ENCODE measurements at places on chromosomes 3 and 15.
A peak's percentile ranks its signal among the peaks of the same experiment; 100 is the strongest.

- no peak for DNase-seq
Observed at GRCh38 chr3:107911337-107912000, 179.4 kb downstream of the CD47 start.

DNA sequence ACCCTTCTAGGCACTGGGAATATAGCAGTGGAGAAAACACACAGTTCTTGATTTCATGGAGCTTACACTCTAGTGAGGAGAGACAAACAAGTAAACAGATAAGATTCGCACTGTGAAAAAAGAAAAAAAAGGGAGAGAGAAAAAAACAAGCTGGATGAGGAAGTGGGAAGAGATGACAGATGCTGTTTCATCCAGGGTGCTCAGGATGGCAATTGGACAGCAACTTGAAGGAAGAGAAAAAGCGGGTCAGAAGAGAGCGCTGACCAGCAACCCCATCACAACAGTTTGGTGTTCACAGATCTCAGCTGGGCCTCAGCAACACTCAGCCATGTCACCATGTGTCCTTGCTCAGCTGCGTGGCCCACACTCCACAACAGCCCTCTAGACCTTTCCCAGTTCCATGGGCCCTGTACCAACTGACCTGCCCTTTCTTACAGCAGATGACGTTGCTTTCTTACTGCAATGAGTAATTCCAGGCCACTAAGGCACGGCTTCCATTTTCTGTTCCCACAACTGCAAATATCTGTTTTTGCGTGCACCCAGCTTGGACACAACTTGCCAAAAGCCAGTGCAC is 230.8 kb downstream of the MEX3B start:
- DNase-seq, result no peak

DNA sequence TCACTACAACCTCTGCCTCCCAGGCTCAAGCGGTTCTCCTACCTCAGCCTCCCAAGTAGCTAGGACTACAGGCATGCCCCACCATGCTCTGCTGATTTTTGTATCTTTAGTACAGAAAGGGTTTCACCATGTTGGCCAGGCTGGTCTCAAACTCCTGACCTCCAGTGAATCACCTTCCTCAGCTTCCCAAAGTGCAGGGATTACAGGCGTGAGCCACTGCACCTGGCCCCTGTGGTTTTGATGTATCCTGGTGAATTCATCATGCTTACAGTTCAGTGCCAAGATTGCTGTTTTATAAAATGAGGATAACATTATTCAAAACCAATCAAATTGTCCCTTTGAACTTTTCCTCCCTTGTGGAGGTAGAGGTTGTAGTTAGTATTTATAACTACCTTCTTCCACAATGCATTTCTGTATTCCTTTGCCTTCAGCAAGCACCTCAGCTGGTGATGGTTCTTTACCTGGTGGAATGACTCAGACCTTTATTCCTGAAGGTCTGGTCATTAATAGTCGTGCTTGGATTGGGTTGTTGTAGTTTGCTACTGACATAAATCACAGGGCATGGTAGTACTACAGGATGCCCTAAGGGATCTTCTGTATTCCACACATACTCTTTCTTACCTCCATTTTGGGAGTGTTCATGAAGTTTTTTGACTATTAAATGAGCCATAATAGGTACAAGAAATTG is 76.9 kb downstream of the UBP1 start:
- DNase-seq, result no peak

GRCh38 chr3:141659821-141660613 is 78.1 kb upstream of the RNF7 start:
- no peak for DNase-seq

DNA sequence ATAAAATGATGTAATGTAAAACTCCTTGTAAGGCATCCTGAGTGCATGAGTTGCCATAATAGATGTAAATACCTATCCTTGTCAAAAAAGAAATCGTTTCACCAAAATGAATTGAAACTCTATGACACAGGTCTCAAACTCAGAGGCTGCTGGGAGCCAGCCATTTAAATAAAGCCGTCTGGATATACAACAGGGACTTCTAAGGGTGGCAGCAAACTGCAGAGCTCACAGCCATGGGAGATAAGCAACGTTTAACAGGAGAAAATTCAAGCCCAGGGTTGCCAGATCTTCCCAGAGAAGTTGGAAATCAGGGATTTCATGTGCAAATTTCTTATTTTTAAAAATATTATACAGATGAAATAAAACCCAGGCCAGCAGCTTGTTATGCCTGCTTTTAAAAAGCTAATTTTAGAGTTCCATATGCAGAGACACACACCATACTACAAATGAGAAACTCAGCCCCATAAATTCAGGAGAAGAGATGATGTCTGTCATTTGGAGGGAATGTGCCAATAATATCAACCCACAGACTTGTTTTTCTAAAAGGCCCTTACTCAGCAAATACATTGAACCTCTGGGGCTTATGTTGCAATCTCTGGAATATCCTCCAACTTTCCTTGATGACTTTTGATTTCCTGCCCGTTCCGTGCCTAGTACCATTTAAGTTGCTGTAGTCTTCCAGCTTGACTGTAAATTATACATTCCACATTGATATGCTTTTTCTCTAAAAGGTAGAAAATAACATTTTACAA is 75.6 kb downstream of the AQP9 start:
- DNase-seq, result no peak

DNA sequence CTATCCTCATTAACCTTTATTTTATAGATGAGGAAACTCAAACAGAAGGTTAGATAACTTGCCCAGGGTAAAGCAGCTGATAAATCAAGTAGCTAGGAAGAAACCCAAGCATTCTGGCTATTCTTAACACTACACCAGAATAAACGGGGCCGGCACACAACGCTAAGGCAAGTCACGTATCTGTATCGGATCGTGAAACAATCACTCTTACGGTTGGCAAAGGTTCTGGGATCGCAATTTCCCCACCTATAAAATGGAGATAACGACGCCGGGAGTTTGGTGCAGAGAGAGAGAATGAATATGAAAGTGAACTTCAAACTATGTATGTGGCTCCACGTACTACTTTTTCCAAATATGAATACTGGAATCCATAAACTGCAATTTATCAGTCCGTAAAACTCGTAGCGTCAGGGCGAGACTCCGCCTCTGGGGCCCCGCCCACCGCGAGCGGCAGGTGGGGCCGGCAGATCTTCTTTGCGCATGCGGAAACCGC is 252 bp upstream of the ARMC8 start:
- peak; percentile 77 for DNase-seq

GRCh38 chr15:71889947-71890346 is 79.6 kb downstream of the NR2E3 start:
- DNase-seq, result no peak

DNA sequence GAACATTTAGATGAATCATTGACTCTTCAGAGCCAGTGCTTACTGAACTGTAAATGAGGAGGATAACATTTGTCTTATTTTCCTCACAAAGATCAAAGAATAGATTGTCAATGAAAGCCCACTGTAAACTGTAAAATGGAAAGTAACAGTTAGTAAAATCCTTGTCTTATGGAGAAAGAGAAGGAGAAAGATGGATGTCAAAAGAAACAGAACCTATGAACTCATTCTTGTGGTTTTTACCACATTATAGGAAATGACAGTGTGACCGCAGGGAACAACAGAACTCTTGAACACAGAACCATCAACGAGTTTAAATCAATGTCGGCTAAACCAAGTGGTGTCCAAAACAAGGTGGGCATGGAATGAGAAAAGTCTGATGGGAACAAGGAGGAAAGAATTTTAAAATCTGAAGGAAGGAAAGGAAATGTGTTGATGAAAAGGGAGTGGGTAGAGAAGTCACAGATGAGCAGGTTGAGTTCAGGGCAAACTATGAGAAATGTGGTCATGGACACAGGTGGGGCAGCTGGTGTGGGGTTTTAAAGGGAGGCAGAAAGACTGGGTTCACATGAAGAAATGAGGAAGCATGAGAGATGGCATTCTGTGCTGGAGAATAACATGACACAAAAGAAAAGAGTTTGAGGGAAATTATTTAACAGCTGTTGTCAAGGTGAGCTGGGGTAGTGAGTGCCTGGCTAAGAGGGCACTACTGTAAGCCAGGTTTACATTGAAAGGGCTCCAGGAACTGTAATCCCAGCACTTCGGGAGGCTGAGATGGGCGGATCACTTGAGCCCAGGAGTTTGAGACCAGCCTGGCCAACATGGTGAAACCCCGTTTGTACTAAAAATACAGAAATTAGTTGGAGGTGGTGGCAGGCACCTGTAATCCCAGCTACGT is 42.4 kb upstream of the ETV5 start:
- DNase-seq, result no peak

- DNase-seq, result no peak
Observed at GRCh38 chr3:99712291-99712954, 74.0 kb downstream of the COL8A1 start.

- no peak for DNase-seq
Observed at GRCh38 chr3:194030372-194030771, 105.6 kb upstream of the HES1 start.

- no peak for DNase-seq
Observed at GRCh38 chr15:60419753-60420152, 22.0 kb upstream of the ANXA2 start.

- DNase-seq, result no peak
Observed at GRCh38 chr3:47512416-47513124, 942 bp downstream of the ELP6 start.

DNA sequence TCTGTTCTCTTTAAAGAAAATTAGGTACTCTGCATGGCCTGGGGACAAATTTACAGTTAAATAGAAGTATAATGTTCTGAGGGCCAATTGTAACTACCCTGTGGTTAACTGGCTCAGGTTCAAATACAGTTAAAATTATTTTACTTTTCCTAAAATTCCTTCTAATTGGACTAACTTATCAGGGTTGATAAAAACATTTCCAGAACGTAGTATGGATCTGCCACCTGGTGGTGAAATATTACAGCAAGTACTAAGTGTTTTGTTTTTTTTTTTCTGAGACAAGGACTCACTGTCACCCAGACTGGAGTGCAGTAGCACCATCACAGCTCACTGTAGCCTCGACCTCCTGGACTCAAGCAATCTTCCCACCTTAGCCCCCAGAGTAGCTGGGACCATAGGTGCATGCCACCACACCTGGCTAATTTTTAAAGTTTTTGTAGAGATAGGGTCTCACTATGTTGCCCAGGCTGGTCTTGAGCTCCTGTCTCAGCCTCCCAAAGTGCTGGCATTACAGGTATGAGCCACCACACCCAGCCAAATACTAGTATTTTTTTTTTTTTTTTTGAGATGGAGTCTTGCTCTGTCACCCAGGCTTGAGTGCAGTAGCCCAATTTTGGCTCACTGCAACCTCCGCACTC is 29.2 kb downstream of the NEO1 start:
- DNase-seq, result no peak

- DNase-seq, result no peak
Observed at GRCh38 chr3:101862416-101863165, 13.3 kb downstream of the NFKBIZ start.

GRCh38 chr3:127887321-127887720 is 27.7 kb upstream of the KBTBD12 start:
- DNase-seq, result no peak

DNA sequence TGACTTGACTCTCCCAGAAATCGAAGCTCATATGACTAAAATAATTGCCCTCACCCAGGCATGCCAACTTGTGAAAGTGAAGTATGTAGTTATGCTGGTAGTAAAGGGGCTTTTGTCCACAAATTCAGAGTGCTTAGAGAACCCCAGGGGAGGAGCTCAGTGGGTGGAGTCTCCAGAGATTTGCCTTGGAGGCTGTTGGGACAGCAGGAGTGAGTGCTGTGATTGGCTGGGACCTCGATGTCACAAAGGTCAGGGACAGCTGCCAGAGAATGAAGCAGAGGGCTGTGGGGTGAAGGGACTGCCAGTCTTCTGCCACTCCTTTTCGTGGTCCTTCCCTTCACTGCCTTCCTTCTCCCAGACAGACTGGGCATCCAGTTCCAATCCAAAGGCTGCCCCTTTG is 49.8 kb downstream of the ZNF445 start:
- no peak for DNase-seq

GRCh38 chr3:152841131-152841530 is 6.2 kb downstream of the P2RY1 start:
- no peak for DNase-seq

DNA sequence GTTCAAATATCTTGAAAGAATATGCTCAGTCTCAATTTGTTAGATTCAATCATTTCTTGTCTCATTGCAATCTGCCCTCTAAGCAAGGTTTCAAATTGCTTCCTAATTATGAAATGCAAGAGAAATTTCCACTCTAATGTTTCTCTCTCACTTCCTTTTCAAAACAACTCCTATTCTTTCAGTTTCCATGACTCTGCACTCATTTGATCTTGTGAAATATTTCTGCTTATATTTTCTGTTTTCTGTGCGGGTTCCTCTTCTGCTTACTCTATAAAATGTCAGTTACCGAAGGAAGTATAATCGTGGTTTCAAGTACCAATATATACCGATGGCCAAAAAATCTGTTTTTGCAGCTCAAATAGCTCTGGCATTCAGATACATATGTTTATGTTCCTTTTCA is 521.9 kb upstream of the NAALADL2 start:
- DNase-seq, result no peak

DNA sequence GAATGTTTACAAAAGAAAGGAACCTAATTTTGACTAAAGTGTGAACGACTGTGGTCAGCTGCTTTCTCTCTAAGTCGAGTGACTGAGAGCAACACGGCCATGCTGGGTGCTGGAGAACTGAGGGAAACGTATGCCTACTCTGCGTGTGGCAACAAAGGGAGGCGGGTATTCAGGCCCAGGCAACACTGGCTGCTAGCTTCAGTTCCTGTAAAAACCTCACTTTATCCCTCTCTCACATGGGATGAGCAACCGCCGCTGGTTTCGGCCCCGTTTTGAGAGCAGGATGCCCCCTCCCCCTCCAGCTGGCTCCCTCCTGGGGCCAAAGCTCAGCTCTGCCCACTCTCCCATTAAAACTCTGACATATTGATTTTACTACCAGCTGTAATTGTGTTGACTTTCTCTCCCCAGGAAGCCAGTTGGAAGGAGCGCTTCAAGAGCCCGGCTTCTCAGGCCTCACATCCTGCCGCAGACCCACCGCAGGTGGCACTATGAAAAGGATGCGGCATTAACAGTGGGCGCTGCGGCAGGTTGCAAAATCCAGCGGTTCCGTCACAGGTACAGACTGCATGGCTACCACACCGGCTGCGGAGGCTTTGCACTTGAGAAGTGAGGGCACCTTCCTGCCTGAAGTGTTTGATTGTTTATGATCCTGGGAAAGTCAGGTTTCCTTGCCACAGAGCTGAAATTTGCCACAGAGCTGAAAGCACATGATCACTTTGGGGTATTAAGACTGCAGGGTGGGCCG is 12.7 kb downstream of the PLXND1 start:
- DNase-seq, result no peak

DNA sequence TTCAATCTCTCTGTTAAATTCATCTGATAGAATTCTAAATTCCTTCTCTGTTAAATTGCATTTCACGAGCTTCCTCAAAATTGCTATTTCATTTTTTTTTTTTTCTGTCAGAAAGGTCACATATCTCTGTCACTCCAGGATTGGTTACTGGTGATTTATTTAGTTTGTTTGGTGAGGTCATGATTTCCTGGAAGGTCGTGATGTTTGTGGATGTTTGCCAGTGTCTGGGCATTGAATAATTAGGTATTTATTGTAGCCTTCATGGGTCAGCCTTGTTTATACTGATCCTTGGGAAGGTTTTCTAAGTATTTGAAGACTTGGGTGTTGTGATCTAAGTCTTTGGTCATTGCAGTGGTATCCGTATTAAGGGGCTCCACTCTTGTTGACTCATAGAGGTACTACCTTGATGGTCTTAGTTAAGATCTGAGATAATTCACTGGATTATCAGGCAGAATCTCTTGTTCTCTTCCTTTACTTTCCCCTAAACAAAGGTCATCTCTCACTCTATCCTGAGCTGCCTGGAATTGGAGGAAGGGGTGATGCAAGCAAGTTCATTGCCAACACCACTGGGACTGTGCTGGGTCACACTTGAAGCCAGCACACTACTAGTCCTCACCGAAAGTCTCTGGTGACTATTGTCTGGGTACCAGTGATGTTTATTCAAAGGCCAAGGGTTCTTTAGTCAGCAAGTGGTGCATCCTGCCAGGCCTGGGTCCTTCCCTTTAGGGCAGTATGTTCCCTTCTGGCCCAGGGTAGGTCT is 231.1 kb downstream of the GBE1 start:
- no peak for DNase-seq
